ENCODE measurements at places on chromosomes 16 and 17.
A peak's percentile ranks its signal among the peaks of the same experiment; 100 is the strongest.

GRCh38 chr16:67170168-67170948 lies at the start of gene NOL3:
NOL3 (plus strand) TSS chr16:67170538.
- DNase-seq, result peak; percentile 85

DNA sequence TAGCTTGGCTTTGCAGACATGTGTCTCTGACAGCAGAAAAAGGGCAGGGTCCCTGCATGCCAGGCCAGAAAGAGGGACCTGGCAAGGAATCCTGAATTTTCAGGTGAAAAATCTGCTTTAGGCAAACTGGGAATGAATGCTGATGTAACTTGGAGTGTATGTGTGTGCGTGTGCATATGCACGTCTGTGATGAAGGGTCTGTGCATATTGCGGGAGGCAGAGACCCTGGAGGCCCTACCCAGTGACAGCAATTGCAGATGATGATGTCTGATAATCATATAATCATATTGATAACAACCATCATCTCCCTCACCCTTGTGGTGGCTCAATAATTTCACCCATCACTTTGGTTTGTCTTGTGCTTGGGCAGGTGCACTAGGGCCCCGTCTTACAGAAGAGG lies 80.7 kb upstream of the SDK2 start:
- DNase-seq, result no peak

DNA sequence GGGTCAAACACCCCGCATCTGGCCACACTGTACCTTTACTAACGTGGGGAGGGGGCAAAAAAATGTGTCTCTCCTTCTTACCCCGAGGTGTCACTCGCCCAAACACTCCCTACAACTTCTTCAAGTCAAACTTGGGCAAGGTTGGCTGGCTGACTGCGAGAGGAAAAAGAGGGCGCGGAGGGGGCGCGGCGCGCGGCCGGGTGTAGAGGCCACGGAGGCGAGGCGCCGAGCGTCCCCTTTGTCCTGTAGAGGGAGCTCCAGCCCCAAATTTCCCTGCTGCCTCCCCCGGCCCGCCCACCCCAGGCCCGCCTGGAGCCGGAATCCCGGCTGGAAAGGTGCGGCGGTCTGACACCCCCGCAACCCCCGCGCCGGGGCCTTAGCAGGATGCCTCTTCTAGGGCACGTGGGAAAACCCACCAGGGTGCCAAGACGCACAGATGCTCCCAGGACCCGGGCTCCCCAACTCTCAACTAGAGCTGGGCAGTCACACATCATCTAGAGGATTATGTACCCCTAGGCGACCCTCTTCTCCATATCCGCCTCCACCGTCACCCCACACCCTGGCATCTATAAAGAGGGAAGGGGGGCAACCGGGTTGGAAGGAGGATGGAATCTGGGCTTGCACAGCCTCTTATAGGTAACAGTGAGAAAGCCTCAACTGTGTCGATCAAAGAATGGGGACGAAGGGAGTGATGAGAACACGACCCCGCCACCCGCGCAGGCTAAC lies 4.2 kb downstream of the IRX3 start:
- peak; percentile 53 for DNase-seq

DNA sequence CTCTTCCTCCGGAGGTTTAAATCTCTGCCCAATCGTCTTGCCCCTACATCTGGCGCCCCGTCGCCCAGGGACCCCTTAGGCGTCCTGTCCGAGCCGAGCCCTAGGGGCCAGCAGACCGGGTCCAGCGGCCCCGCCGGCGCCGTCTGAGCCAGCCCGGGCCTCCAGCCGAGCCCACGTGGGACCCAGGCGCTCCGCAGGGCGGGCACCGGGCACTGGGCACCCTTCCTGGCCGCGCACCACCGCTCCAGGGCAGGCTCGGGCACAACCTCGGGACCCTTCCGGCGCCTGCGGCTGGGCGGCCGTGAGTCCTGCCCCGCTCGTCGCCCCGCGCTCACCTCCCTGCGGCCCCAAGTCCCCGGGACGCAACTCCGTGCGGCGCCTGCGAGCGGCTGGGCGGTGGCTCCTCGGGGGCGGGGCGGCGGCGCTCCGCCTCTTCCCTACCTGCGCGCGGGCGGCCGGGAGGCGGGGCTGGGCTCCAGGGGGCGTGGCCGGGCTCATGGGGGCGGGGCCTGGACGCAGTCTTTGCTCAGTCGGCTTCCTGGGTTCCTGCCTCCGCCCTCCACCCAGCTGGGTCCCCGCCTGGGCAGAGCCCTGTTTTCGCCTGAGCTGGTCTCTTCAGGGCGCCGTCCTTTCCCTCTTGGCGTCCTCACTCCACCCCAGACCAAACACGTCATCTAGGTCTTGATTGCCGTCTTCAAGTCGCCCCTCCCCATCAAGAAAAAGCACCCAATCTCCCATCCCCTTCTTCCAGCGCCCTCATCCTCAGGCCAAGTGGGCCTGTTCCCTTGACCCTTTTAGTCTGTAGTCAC lies at the start of gene RHBDF2:
Gene RHBDF2 (minus strand): TSS at position 406 of the 809 bp plus-strand sequence. CDS start 19,899 bp downstream, outside the sequence.
- peak; percentile 70 for DNase-seq

- peak; percentile 20 for DNase-seq
Observed at GRCh38 chr17:59547131-59547915, 18.1 kb upstream of the DHX40 start.

GRCh38 chr17:80528536-80528935 lies 16.1 kb upstream of the RPTOR start:
- no peak for DNase-seq

DNA sequence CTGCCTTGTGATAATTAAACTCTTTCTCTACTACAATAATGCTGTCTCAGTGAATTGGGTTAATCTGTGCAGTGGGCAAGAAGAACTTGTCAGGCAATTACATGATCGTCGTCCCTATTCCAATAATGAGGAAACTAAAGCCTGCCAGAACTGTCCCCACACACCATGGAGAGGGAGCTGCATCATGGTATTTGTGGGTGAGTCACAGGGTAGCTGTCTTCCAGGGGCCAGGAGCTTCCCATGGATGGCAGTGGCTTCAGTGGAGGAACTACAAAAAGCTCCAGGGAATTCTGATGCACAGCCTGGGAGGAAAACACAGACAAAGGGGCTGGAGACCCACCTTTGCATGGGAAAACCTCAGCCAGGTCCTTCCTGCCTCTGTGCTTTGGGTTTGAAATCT lies 83.3 kb upstream of the C16orf82 start:
- no peak for DNase-seq

DNA sequence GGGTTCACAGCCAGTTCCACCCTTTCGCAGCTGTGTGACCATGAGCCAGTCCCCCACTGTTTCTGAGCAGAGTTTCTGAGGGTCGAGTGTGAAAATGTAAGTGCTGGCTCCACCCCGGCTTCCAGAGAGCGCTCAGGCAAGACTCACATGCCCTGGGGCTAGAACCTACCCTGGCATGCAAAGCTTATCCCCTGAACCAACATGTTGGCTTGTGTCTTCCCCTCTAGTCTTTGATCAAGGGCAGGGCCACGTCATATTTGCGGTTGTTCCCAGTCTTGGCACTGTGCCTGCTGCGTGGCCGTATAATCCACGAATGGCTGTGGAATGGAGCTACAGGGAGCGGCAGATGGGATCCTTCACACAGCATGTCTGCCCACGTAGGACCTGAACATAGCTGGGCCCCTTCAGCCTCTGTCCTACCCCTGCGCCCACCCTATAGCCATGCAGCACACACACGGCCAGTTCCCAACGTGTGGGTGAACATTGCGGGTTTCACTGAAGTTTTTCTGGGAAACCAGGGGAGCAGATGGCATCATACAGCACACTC lies 84.8 kb downstream of the MRM1 start:
- no peak for DNase-seq

DNA sequence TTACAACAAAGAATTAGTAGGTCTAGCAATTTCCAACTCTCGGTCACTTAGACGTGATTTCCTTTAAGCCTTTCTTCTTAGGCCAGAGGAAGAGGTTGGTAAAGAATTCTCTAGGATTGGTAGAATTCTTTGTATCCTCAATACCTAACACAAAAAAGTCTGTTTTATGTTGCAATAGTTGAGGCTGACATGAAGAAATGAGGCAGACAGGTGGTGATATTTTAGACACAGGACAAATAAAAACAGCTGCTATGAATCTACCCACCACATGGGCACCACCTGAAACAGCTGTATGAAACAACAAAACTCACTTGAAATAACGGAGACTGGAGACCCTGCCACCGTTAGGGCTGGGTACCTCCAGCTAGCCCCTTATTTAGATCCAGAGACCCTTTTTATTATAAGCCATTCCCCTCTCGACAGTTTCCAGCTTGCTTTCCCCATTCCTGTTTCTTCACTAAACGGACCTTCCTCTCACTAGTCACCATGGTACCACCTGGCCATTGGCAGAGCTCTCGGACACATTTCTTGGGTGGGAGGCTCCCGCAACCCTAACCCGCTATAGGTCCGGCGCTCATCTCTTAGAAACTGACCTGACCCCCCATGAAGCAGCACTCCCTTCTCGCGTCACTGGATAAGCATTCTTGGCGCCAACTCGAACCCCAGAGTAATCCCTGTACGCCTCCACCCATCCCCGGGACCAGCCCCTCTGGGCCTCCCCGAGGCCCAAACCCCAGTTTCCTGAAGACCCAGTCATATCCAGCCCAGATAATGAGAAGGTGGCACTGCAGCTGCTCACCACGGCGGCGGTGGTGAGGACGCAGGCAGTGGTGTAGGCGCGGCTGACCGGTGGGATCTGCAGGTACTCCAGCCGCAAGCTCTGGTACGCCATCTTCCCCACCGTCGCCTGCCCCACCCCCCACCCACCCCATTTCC lies at the start of gene DERL2:
Gene DERL2 (minus strand): TSS at position 909 of the 936 bp plus-strand sequence. CDS start 17 bp downstream, at position 892.
- peak; percentile 34 for DNase-seq

- DNase-seq, result no peak
Observed at GRCh38 chr16:85623997-85624601, 11.0 kb downstream of the GSE1 start.
